ENCODE measurements at places on chromosomes 7 and 10.

DNA sequence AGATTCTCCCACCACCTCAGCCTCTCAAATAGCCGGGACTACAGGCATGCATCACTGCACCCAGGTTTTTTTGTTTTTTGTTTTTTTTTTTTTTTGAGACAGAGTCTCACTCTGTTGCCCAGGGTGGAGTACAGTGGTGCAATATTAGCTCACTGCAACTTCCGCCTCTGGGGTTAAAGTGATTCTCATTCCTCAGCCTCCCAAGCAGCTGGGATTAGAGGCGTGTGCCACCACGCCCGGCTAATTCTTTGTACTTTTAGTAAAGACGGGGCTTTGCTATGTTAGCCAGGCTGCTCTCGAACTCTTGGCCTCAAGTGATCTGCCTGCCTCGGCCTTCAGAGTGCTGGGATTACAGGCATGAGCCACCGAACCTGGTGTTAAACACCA lies 107.5 kb upstream of the KIF5B start:
- no peak for DNase-seq

DNA sequence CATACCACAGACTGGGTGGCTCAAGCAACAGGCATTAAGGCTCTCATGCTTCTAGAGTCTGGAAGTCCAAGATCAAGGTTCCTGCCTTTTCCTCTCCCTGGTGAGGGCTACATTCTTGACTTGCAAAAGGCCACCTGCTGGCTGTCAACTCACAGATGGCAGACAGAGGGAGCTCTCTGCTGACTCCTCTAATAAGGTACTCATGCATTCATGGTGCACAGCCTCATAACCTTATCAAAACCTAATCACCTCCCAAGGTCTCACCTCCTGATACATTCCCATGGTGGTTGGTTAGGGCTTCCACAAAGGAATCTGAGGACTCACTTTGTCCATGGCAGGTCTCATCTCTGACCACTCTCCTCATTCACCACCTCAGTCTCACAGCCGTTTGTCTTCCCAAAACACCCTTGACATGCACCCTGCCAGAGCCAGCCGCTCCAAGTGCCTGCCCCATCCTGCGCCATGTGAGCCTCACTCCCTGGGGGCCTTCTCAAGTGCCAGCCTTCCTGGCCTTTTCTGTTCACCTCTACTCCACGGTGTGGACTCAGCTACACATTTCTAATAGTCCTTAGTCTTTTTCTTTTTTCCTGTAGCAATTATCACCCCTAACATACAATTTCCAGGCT lies 400.3 kb upstream of the ADARB2 start:
- DNase-seq, result no peak

DNA sequence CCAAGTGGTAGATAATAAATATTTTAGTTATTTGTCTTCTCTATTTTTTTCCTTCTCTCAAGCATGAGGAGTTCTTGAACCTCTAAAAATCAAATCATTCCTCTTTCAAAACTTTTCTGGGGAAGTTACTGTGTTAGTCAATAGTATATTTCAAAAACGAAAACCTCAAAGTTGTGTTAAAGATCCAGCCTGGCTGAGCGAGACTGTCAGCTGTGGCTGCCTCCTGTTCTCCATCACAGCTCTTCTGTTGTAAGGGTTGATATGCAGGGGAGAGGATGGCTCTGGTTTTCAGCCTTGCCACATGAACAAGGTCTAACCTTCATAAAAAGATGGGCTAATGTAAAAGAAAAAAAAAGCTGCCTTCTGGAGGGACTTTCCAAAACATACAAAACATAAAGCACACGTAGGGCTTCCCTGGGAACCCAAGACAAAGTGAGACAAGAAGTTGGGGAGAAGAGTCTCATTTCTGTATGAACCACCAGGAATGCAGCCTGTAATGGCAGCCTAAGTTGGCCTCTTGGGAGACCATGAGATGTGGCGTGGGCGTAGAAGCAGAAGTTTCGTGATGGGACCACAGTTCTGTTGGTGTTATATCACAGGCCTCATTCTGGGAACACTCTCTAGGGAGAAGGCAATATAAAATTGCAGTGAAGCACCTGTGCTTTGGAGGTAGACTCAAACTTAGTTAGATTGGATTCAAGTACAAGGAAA lies 77.9 kb upstream of the FHIP2A start:
- DNase-seq, result no peak

- DNase-seq, result no peak
Observed at GRCh38 chr10:69904533-69904932, 102.8 kb downstream of the COL13A1 start.

GRCh38 chr10:42113158-42113450 lies 525.3 kb downstream of the ZNF33B start:
- DNase-seq, result no peak

GRCh38 chr7:8172372-8173354 lies 89.3 kb downstream of the ICA1 start:
- DNase-seq, result no peak

GRCh38 chr7:7156663-7157062 lies 25.7 kb upstream of the C1GALT1 start:
- DNase-seq, result no peak

GRCh38 chr10:80753612-80754011 lies 215.9 kb downstream of the SH2D4B start:
- DNase-seq, result no peak

GRCh38 chr10:129694691-129695243 lies 227.7 kb downstream of the MGMT start:
- DNase-seq, result no peak

Data from stimulated activated CD4-positive, alpha-beta T cell treated with anti-CD3 and anti-CD28 coated beads, Interleukin-12 subunit alpha, Interleukin-12 subunit beta, amount 100 ng/mL, for 4 hours (primary cell).